ENCODE measurements at places on chromosomes 4 and X.

DNA sequence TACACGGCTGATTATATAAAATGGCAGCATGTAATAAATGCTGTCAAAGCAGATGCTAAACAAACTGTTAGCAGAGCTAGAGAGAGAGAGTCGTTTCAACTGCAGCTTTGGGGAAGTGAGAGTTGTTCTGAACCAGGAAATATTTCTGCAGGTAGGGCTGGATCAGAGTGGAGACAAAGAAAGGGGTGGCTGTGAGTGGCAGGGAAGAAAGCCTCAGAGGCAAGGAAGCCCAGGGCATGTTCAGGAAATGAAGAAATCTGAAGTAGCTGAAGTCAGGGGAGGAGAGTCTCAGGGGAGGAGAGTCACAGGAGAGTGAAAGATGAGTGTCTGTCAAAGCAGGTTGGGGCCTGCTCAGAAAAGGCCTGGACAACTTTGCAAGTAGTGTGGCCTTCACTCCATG is 48.4 kb upstream of the RPS6KA3 start:
- DNase-seq: no peak

GRCh38 chrX:33307911-33308354 is 96.6 kb upstream of the DMD start:
- no peak for DNase-seq

GRCh38 chr4:115664285-115664684 is 550.9 kb upstream of the NDST4 start:
- peak; percentile 57 for DNase-seq

DNA sequence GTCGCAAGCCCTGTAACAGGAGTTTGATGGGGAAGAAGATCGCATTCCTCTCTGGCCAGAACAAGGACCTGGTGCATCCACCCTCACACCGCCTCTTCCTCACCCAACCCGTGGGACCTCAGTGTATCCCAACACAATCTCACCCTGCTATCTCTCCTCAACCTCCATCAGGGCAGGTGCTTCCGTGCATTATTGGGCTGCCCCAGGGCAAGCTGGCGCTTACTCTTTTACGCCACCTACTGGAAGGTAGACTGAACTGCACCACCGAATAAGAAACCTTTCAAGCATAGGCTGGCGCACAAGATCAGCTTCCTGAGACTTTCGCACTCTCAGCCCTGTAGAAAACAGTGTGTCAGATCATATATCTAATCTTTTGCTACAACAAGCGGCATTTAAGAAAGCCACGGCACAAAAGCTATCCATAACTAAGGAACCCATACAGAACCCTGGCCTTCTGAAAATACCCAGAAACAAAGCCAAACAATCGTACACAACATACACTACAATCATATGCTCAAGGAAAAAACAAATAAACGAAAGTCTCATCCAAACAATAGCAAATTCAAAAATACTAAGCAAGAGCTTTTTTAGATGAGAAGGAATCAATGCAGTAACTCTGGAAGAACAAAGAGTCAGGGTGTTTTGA is 209.3 kb downstream of the UGT8 start:
- peak; percentile 60 for DNase-seq

- no peak for DNase-seq
Observed at GRCh38 chr4:185249105-185249504, 39.7 kb downstream of the SNX25 start.

DNA sequence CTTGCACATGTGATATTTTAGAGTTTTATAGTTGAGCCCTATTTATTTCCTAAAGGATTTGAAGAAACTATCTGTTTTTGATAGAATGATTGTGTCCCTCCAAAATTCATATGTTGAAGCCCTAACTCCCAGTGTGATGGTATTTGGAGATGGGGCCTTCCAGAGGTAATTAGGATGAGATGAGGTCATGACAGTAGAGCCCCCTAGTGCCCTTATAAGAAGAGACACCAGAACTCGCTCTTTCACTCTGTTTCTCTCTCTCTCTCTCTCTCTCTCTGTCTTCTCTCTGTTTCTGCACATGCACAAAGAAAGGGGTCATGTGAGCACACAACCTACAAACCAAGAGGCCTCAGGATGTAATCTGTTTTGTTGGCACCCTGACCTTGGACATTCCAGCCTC is 921.9 kb upstream of the DIAPH2 start:
- peak; percentile 26 for DNase-seq

DNA sequence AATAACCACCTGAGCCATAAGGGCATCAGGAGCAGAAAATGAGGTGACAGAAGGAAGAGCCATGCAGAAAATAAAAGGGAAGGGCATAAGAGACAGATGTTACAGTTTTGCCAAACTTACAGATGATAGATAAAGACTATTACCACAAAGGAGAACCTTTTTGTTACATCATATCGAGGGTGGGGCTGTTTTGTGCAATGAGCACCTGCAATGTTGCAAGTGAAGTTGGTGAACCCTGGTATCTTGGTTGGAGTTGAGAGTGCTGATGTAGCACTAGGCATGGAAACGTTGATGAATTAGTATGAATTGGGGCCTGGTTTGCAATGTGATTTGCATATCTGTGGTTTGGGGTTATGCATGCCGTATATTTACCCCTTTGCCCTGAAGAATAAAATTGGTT is 119.8 kb upstream of the TEX13D start:
- DNase-seq: no peak

GRCh38 chr4:151888367-151888866 is 127.6 kb upstream of the GATB start:
- DNase-seq: no peak

DNA sequence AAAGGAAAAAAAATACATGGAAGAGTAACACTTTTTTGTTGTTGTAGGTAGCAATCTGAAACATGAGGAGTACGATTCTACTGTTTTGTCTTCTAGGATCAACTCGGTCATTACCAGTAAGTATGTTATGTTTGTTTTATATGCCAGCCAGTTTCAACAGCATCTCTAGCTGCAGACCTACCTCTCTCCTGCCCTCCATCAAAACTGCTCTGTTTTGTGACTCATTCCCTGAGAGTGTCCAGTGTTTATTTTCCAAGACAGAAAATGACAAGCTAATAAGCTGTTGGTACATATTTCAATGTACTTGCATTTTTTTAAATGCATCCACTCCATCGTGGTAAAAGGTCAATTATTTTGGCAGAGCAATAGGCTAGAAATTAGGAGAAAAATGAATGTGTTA is 347 bp downstream of the AMTN start:
- no peak for DNase-seq

GRCh38 chrX:19571711-19572110 is 56.4 kb upstream of the MAP3K15 start:
- no peak for DNase-seq
